ENCODE measurements at places on chromosomes 5 and 9.

- DNase-seq = no peak
Observed at GRCh38 chr5:31855134-31856040, 216.5 kb downstream of the PDZD2 start.

DNA sequence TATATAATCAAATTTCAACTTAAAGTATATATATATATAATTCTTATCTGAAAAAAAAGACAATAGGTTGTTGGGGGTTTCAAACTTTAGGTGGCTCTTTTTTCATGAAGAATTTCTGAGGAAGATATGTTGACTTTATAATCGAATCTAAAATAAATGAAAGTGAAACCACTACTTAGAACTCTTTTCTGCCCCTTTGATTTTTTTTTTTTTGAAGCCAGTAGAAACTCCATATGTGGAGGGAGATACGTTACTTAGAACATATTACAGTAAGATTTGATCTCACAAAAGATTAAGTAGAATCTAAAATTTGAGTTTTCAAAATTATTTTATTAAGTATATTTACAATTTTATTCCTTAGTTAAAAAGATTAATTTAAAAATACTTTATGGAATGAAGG lies 96.9 kb downstream of the ATG10 start:
- no peak for DNase-seq

- DNase-seq = peak; percentile 88
Observed at GRCh38 chr9:96156171-96156974, 145.6 kb downstream of the HSD17B3 start.

DNA sequence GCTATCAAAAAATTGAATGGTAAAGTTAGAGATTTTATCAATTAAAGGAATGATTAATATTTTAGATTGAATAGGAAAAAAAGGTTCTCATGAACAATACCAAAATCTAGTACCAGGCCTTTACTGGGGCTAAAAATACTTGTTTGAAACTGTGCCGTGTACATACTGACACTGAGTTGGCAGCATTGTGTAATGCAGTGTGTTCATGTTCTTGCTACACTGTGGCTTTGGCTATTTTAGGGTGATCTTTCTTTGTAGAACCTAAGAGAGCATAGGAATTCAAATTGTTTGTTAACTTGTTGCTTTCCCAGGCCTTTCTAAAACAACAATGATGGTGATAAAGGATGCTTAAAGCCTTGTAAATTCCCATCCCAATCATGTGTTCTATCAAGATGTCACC lies 80.9 kb downstream of the KIF4B start:
- no peak for DNase-seq

- no peak for DNase-seq
Observed at GRCh38 chr9:134305533-134305932, 20.7 kb upstream of the RXRA start.

- no peak for DNase-seq
Observed at GRCh38 chr9:77838986-77839385, 190.9 kb upstream of the GNA14 start.

GRCh38 chr5:75365740-75366139 lies 28.7 kb downstream of the HMGCR start:
- no peak for DNase-seq

GRCh38 chr5:157624144-157624543 lies 28.1 kb downstream of the SOX30 start:
- DNase-seq = no peak

DNA sequence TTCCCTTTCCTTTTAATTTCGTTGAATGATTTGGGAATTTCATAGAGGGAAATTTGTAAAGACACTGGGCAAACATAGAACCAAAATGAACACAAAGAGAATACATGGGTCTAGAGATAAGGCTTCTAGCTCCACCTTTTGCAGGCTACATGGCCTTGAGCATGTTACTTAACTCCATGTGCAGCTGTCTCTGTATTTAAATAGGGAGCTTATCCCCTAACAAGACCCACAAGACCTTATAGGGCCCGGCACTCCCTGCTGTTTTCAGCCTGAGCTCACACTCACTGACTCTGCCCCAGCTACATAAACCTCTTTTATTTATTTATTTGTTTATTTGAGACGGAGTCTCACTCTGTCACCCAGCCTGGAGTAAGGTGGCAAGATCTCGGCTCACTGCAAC lies 30.6 kb upstream of the TLE1 start:
- DNase-seq = no peak

GRCh38 chr5:56148453-56148971 lies 84.6 kb downstream of the ANKRD55 start:
- no peak for DNase-seq

DNA sequence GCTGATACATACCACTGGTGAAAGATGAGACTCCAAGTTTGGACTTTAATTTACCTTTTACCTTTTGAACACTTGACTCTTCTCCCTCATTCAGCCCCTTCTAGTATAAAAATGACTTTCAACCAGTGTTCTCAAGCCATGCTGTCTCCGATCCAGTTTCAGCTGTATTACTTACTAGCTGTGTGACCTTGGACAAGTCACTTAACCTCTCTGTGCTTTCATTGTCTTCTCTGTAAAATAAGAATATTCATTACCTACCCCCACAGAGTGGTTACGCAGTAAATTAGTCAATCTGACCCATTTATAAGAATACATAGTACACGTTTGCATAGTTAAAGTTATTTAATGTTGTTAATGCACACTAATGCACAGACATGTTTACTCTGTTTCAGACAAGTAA lies 12.6 kb upstream of the CEMIP2 start:
- no peak for DNase-seq

- peak; percentile 67 for DNase-seq
Observed at GRCh38 chr5:110401881-110402280, 324.6 kb downstream of the TMEM232 start.

DNA sequence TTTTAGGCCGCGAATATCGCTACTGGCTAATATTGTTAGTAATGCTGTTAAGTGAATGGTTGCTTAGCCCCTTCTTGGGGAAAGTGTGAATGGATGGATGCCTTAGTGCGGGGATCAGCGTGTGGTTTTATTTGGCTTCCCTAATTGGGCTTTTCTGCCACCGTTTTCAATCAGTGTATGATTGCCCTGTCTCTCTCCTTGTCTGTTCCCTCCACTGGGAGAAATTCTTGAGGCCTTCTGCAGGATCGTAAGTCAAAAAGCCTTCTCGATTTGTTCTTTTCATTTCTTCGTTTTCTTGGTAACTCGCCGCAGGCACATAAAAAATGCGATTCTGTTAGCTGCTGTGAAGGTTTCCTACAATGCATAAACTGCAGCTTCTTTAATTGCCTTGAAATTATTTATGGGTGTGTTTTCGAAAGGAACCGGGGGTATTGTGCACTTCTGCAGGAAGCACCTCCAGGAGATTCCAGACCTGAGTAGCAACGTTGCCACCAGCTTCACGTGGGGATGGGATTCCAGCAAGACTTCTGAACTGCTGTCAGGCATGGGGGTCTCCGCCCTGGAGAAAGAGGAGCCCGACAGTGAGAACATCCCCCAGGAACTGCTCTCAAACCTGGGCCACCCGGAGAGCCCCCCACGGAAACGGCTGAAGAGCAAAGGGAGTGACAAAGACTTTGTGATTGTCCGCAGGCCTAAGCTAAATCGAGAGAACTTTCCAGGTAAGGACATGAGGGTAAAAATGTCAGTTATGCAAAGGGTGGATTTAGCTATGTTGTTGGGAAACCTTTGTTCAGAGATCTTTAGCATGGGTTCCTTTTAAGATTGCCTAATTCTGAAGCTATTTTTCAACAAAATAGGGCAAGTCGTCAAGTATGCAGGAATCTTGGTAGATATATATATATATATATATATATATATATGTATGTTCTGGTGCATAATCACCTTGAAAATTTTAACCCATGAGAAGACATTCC lies 700 bp downstream of the SKP2 start:
- DNase-seq = peak; percentile 28

- DNase-seq = no peak
Observed at GRCh38 chr9:14281876-14282275, 32.1 kb downstream of the NFIB start.
